ENCODE measurements at places on chromosomes 16 and 17.

GRCh38 chr17:79112471-79112870, 37.8 kb downstream of the ENGASE start:
- DNase-seq = no peak

- DNase-seq = no peak
Observed at GRCh38 chr16:24771132-24771778, 41.8 kb downstream of the TNRC6A start.

- DNase-seq = no peak
Observed at GRCh38 chr17:28942925-28943324, 8.4 kb downstream of the PHF12 start.

DNA sequence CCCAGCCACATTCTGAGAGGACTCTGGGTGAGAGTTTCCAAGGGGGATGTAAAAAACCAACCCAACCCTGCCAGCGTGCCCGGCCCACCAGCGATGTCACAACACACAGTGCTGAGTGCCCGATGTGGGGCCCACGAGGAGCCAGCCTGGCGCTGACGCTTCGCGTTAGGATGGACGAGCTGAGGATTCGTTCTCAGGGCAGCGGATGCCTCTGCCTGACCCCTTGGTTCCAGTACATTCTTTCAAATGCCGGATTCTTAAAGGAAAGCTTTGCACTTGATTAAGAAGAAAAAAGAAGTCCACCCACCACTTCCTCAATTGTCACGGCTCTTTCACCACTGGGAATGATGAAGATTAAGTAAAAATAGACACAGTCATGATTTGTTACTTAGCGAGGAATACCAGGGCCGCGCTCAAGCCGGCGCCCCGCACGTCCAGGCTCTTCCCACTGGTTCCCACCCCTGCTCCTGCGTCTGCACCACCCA, 79.4 kb downstream of the IRF8 start:
- no peak for DNase-seq

- no peak for DNase-seq
Observed at GRCh38 chr16:56263711-56264608, 72.7 kb downstream of the GNAO1 start.

GRCh38 chr16:65975049-65975708, 391.3 kb upstream of the CDH5 start:
- DNase-seq = no peak

GRCh38 chr16:72400257-72401083, 228.5 kb upstream of the PMFBP1 start:
- DNase-seq = peak; percentile 66

DNA sequence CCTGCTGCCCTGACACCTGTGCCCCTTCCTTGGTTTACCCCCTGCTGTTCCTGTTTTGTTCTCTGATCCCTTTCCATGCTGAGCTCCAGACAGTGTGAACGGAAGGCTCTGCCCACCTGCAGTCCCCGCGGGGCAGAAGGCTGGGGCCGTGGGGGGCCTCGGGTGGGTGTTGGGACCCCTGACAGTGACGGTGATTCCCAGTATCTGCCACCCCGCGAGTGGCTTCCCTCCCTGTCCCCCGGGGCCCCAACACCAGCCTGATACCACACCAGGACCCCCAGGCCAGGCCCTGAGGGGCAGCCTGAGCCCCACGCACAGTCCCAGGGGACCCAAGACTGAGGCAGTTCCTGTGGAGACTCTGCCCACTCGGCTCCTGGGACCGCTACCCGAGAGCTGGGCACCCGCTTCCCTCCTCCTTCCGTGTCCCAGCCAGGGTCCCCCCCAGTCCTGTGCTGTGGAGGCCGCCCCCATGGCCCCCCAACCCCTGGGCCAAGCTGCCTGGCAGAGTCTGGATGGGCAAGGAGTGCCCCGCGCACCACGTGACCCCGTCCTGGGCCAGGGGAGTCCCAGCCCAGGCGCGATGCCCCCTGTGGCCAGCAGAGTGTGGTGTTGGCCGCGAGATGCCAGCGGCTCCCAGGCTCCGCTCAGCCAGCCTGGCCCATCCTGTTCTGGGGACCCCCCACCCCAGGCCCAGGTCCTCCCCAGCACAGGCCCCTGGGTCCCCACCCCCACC, 10.0 kb upstream of the C1QTNF8 start:
- peak; percentile 66 for DNase-seq

DNA sequence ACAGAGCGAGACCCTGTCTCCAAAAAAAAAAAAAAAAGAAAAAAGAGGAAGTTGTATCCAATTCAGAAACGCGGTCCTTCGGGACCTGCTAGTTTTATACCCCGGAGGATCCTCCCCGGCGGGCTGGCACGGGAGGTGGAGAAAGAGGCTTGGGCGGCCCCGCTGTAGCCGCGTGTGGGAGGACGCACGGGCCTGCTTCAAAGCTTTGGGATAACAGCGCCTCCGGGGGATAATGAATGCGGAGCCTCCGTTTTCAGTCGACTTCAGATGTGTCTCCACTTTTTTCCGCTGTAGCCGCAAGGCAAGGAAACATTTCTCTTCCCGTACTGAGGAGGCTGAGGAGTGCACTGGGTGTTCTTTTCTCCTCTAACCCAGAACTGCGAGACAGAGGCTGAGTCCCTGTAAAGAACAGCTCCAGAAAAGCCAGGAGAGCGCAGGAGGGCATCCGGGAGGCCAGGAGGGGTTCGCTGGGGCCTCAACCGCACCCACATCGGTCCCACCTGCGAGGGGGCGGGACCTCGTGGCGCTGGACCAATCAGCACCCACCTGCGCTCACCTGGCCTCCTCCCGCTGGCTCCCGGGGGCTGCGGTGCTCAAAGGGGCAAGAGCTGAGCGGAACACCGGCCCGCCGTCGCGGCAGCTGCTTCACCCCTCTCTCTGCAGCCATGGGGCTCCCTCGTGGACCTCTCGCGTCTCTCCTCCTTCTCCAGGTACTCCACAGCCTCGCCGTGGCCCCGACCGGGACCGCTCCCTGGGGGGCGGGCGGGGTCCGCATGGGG, at the start of gene CDH3:
TSS of gene CDH3 (plus strand) at position 596 of the 779 bp plus-strand sequence. CDS start at position 666, 70 bp downstream.
- DNase-seq = no peak

DNA sequence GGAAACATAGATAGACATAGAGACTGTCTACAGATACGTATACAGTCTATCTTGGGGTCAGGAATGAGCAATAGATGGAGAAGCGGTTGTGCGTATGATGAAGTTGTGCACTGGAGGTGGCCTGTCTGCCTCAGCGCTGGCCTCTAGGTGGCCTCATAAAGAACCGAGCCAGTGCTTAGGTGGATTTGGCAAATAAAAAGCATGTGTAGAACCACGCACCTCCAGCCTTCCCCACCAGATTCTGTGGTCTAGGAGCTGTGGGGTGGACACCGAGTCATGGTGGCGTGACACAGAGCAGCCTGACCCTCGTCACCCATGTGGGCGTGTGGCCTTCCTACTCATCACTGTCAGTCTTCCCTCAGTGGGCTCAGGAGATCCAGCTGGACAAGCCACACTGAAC, 34.0 kb downstream of the PGS1 start:
- DNase-seq = no peak

- DNase-seq = no peak
Observed at GRCh38 chr16:55055262-55055661, 124.6 kb downstream of the IRX5 start.

DNA sequence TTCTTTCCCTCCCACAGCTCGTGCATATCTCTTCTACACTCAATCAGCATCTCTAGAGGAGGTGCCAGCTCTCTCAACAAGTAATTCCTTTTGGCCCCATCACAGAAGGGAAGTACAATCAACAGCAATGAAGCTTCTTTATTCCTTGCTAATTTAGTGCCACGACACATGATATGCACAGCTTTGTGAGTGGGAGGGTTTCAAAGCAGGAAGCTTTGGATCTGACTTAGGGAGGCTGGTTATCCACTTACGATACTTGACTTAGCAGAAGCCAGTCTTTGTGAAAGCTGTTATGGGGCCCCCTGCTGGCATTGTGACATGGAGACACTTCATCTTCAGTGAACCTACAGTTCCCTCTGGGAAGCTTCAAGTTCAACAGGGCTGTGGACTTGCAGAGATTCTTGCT, 81.0 kb downstream of the TMEM100 start:
- DNase-seq = peak; percentile 69

DNA sequence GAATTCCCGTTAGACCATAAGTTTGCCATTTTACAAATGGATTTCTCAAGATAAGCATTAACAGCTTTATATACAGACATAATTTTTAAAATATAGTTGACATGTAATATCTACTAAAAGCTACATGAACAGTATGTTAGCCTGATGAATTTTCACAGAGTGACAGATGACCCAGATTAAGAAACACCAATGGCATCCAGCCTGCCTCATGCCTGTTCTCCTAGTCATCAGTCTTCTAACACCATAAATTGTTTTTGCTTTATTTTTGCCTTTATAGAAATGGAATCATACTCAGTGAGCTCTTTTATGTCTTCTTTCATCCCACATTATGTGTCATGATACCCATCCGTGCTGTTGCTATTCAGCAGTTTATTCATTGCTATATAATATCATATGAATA, 80.0 kb downstream of the ATF7IP2 start:
- DNase-seq = no peak

DNA sequence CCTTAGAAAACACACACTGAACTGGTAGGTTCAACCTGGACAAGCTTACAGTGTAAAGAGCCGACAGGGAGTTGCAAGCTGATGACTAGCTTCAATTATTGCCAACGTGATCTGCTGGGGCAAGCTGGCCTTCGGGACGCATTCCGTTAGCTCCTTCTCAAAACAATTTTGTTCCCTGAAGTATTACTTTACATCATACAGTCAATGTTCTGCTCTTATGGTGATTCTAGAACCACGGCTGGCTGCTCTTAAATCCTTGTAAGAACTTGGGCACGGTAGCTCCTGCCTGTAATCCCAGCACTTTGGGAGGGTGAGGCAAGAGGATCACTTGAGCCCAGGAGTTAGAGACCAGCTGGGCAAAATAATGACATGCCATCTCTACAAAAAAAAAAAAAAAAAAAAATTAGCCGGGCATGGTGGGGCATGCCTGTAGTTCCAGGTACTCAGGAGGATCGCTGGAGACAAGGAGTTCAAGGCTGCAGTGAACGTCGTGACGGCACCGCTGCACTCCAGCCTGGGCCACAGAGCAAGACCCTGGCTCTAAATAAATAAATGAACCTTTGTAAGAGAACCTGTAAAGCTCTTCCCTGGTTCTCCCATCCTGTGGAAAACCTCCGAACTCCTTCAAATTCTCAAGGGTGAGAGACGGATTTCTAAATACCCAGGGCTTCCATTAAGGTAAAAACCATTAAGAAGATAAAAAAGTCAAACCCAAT, 2.0 kb downstream of the CDIP1 start:
- DNase-seq = no peak

GRCh38 chr16:57801098-57801808, 1.0 kb downstream of the KIFC3 start:
- no peak for DNase-seq

- no peak for DNase-seq
Observed at GRCh38 chr17:27294689-27295630, 1.0 kb downstream of the WSB1 start.

GRCh38 chr17:54945671-54946070, 22.8 kb downstream of the COX11 start:
- no peak for DNase-seq

DNA sequence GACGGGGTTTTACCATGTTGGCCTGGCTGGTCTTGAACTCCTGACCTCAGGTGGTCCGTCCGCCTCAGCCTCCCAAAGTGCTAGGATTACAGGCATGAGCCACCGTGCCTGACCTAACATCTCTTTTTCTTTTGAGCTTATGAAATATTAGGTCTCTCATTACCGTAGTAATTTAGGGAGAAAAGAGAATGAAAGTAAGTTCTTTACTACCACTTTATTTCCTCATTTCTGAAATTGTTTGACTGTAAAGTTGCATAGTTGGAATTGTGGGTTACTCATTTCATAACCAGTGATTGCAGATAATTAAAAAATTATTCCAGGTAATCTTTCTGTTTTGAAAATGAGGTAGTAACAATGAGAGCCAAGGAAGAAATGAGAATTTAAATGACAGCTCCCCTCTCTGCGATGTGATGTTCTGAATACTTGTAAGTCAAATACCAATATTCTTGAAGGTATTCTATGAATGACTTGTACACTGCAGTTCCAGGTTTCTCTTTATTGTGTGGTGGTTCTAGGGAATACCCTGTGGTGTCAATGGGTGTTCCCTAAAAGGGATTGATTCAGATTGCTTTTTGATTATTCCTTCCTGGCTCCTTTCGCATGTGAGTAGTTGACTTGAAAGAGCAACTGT, 28.3 kb downstream of the MAP2K4 start:
- no peak for DNase-seq

- DNase-seq = peak; percentile 40
Observed at GRCh38 chr16:67150833-67151396, at the start of gene B3GNT9. B3GNT9 (minus strand) TSS chr16:67150998; CDS start chr16:67150485, 513 bp downstream.

DNA sequence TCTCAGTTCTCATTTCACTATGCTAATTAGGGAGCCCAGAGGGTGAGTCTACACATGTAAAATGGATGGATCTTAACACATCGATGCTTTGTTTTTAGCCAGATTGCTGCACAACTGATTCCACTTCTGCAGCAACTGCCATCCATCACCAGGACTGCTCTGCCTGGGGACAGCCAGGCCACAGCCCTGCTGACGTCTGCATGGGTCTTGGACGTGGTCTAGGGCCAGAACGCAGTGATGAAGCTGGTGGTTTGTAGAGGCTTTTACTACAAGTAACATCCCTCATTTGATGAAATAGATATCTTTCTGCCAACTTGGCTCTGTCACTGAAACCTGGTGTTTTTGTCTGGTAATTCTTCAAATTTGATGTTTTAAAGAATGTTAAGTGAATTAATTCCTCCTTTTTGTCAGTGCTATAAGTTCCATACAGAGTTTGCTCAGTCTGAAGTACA, 50.6 kb downstream of the MARCHF10 start:
- DNase-seq = no peak

DNA sequence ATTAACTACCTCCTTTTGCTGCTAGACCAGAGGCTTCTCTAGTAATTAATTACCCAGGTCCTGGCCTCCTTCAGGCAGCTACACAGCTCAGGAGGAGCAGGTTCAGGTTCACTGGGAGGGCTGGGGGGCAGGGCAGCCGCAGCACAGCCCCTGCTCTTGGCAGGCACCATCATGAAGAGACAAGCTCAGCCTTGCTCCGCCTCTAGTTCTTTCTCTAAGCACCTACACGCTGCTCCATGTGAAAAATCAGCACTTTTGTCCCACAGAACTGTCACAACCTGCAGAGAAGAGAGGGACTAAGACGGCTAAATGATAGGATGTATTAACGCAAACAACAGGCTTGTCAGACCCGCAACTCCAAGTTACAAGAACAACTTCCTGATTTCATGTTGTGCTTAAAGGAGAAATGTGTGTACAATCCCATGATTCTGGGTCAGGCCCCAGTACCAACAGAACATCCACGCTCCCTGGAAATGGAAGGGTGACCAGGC, 53.4 kb downstream of the GRB2 start:
- DNase-seq = no peak

Measured in dermis microvascular lymphatic vessel endothelial cell (primary cell).